Stimulated activated CD8-positive, alpha-beta memory T cell treated with anti-CD3 and anti-CD28 coated beads, Interleukin-4, amount 100 ng/mL, for 1 hour (primary cell): ENCODE measurements at places on chromosomes 6 and 20.

- no peak for DNase-seq
These were observed 13.4 kb upstream of the HSF2 start for GRCh38 chr6:122385857-122386612.

GRCh38 chr6:43668151-43669028, 19.2 kb downstream of the MRPS18A start:
- DNase-seq, result peak; percentile 10

DNA sequence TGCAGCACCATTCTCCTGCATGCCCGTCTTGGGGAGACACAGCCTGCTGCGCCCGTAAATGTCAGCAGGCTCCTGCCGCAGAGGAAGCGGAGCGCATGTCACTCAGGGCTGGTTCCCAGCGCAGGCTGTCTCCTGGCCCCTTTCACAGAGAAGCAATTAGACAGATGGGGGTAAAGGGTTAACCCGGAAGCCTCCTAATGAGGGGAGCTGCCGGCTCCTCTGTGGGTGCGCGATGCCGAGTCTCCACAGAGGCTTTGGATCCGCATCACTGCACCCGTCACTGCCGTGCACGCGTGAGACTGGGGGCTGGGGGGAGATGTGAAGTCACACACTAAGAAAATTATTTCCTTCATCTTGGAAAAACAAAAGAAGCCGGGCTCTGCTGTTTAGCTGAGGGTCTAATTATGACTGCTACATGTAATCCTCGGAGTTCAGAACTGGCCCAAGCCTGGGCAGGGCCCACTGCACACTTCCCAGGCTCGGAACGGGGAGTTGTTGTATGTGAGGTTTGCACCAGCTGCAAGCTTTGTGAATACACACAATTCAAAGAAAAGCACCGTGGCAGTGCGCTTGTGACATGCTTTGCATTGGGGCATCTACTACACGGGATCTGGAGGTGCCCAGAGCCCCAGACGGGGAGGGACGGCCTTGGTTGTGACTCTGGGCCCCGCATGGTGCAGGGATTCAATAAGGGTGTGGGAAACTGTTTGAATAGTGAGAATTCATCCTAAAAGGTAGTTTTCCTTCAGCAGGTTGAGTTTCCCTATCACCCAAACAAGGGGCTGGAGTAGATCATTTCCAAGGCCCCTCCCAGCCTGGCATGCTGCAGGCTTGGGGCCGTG, 331.6 kb downstream of the TAF4 start:
- DNase-seq, result no peak

DNA sequence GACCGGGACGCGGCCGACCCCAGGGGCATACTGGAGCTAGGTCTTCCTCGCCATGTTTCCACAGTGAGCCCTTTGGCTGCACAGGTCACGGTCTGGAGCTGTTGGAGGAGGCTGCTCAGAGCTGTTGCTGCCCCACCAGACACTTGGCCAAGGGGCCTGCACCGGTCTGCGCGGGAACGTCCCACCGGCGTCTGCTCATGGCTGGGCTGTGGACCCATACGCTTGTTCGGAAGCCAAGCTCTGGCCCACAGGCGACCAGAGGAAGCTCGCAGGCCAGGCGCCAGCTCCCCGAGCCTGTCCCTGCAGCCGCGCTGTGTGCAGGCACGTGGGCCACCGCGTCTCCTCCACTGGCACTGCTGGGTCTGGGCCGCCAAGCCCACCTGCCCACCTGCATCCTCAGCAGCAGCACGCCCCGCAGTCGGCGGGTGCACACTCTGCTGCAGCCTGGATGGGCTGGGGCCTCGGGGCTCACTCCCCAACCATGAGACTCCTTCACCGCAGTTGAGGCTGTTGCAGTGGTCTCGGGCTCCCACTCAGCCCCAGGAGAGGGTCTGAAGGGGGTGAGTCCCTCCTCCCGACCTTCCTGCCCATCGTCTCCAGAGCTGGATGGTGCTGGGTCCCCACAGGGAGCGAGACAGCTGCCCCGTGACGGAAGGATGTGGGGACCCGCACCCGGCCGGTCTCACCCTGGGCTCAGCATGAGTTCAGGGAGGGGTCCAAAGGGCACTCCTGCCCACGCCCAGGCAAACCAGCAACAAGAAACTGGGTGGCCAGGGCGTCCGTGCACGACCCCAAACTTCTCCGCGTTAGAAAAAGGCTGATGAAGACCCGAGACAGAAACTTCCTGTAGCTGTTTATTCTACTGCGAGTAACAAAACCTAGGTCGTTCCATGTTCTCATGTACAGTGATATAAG, 15.5 kb upstream of the TCFL5 start:
- DNase-seq, result no peak

DNA sequence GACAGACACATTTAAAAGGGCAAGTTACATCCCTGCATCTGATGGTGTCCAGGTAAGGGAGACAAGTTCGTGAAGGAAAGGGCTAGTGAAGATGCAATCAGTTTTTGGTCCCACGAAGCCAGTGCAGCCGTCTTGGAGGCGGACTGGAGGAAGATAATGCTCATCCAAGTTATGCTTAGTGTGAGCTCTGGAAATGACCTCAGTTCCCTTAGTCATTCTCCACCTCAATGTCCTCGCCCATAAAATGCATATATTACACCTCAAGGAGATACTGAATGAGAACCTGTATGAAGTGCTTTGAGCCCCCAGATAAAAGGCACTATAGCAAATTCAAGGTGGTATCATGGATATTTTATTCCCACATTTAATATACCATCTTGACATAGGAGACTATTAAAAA, 358.8 kb downstream of the ADGRB3 start:
- no peak for DNase-seq

DNA sequence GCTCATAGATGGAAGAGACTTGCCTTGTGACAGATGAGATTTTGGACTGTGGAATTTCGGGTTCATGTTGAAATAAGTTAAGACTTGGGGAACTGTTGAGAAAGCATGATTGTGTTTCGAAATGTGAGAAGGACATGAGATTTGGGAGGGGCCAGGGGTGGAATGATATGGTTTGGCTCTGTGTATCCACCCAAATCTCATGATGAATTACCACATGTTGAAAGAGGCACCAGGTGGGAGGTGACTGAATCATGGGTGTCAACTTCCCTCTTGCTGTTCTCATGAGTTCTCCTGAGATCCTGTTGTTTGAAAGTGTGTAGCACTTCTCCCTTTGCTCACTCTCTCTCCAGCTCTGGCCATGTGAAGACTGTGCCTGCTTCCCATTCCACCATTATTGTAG, 17.9 kb downstream of the AHI1 start:
- DNase-seq, result no peak

DNA sequence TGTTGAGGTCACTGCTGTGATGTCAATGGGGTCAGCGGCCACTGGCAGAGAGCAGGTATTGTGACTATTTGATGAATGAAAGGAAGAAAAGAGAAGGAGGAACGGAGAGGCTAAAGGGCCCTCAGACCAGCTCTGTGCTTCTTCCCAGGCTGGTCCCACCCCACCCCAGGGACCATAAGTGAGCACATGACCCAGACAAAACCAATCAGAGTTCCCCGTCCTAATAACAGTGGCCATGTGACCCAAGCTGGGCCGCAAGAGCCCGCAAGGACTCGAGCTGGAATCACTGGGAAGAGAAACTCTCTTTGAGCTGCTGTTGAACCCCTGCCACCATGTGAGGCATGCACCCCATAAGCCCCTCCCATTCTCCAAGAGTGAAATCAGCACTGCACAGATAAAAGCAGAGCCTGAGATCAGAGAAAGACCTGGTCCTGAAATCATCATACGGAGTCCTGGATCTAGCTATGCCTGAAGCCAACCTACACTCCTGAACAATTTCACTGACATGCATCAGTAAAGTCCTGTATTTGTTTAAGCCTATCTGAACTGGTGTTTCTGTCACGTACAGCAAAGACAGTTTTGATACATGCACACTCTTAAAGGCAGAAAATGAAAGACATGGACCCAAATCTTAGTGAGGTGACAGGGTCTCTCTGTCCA, 90.2 kb downstream of the PREX1 start:
- no peak for DNase-seq

- no peak for DNase-seq
These were observed 89.9 kb downstream of the YTHDF1 start for GRCh38 chr20:63125838-63126601.

- DNase-seq, result no peak
These were observed 37.5 kb downstream of the PTK7 start for GRCh38 chr6:43113431-43114260.

- DNase-seq, result no peak
These were observed 126.8 kb downstream of the MTHFD1L start for GRCh38 chr6:150992262-150992661.

GRCh38 chr6:108804956-108805355, 43.3 kb upstream of the ARMC2 start:
- no peak for DNase-seq
